Endothelial cell of umbilical vein (primary cell): ENCODE measurements at places on chromosomes 5 and 9. TPM values are rescaled to one million over a fixed set of nuclear protein-coding genes. Genes with fewer than 3 reads are reported as not detected.

Gene ADRB2
- 0.60 and 0.86 TPM in 2 replicates for total RNA-seq

Gene LRRTM2
- 0.14 and 0.20 TPM in 2 replicates for total RNA-seq

- DNase-seq: no peak
These were observed 1075.4 kb upstream of the C9orf72 start for GRCh38 chr9:28648723-28649122.

GRCh38 chr5:150781706-150782614 is 3.4 kb downstream of the SMIM3 start:
- DNase-seq: no peak

DNA sequence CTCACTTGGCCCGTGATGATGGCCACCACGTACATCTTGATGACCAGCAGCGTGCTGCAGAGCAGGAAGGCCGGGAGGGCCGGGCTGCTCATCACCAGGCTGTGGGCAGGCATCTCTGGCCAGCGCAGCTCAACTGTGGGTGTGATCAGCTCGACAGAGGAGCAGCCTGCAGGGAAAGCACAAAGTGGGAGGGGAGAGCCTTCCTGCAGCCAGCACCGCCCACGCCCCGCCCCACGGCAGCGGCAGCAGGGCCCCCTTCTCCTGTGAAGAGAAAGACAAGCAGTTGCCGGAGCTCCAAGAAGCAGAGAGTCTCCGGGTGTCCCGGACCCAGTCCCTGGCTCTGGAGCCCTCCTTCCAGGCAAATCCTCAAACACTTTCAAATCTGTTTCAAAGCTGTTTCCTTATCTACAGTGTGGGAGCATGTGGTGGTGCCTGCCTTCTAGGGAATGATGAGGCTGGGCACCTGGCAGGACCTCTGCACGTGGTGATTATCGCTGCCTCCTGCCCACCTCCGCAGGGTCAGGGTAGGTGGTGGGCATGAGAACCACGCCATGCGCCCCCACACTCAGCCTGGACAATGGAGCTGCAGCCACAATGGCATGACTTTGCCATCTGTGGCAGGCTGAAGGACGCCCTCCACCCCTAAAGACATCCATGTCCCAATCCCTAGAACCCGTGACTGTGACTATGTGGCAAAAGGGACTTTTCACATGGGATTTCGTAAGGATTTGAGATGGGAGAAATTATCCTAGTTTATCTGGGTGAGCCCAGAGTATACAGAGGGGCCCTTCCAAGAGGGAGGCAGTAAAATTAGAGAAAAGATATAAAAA is at the start of gene PTGES:
Gene PTGES (minus strand): TSS at position 143 of the 830 bp plus-strand sequence. CDS start 30 bp downstream, at position 113.
- DNase-seq: peak; percentile 47

GRCh38 chr9:109100543-109101201 is 19.1 kb downstream of the TMEM245 start:
- DNase-seq: no peak

DNA sequence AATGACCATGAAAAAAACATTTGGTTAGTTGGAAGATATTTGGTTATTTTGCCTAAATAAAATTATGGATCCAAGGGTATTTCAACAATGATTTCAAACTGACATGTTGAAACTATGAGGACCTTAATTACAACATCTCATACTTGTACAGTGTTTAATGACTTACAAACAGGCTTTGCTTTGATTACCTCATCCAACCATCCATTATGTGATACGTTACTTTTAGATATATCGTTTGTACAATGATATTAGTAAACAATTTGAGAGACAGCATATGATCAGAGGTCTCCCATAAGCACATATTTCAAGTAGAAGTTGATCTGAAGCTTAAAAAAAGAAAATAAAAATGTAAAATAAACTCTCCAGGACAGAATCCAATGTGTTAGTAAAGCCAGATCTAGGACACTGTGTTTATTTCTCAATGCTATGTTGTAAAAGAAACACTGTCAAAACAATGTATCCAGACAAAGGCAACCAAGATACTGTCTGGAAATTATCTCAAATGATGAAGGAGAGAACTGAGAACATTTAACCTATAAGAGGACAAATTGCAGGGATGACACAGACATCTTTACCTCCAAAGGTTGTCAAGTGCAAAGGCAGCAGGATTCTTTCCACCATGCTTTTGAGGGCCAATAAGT is 116.0 kb upstream of the TARS1 start:
- no peak for DNase-seq

GRCh38 chr5:61496446-61496845 is 164.4 kb downstream of the ZSWIM6 start:
- no peak for DNase-seq

GRCh38 chr5:123039673-123040072 is 3.1 kb upstream of the PPIC start:
- no peak for DNase-seq

DNA sequence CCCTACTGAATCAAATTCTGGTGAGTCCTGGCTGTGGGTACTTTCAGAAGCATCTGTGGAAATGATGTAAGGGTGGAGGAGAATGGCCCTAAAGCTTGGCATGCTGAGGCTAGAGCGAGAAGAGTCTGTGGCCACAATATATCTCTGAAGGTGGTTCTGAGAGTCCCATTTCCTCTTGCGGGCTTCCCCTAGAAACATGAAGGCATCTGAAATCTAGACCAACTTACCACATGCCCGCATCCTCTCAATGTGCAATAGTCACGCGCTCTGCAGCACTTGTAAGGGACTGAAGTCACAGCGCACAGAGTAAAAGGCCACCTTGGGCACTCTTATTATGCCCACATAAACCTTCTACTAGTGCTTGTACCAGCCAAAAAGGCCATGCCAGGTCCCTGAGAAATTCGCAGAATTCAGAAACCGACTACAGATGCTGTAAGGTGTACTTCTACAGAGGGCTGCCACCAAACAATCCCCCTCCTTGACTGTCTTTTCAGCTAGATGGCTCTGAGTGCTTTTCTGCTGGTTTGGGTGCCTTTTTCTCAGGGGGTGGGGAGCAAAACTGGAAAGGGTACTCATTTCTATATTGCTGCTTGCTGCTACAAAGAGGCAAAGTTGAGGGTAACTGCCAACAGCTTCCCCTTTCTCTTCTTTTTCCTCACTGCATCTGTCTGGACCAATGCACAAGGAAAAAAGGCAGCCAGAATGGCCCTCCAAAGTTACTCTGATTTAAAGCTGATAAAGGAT is 107.3 kb downstream of the ZDHHC21 start:
- DNase-seq: no peak

DNA sequence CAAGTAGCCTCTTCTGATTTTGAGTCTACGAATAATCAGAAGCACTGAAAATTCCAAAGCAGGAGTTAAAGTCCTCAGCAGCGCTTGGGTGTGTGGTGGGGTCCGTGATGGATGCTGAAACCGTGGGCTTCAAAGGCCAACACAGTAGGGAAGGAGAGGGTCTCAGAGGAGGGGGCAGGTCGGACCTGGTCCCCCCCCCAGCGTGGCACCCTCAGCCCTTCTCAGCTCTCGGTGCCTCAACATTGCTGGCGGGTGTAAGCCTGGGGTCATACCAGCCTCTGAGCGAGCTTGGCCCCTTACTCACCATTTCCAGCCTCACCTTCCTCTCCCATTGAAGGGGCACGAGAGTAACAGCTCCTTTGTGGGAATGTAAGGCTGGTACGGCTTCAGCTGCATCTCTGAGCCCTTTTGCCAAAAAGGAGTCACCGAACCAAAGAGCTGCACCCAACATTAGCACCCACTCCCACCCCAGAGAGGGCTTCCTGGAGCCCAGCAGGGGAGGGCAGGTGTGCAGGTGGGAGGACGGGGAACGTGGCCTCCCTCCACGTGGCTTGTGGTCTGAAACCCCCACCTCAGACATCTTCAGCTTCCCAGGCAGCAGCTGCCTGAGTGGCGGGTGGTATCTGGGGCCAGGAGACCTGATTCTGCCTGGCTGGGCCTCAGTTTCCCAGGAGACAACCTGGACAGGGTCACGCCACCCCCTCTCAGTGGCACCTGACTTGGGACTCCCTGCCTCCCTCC is 6.7 kb upstream of the LCN1 start:
- DNase-seq: no peak
